ENCODE measurements at places on chromosomes 2 and 18.

DNA sequence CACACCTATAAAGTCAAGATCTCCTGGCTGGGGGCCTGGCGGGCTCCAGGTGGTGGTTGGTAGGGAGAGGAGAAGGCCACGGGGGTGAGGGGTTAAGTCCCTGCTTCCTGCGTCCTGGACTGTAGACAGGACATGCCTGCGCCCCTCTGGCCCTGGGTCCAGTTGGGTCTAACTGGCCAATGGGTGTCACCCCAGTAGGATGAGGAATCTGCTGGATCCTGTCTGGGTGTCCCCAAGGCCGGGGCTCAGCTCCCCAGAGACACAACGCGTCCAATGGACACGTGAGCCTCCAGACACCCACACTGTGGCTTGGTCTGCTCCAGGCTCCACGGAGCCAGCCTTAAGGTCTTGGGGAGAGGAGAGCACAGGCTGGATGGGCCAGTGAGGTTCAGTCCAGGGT lies 19.6 kb downstream of the AQP12A start:
- no peak for DNase-seq

GRCh38 chr2:117128461-117128860 lies 686.0 kb upstream of the DDX18 start:
- no peak for DNase-seq

- DNase-seq, result no peak
Observed at GRCh38 chr2:223725494-223725893, 111.9 kb downstream of the AP1S3 start.

DNA sequence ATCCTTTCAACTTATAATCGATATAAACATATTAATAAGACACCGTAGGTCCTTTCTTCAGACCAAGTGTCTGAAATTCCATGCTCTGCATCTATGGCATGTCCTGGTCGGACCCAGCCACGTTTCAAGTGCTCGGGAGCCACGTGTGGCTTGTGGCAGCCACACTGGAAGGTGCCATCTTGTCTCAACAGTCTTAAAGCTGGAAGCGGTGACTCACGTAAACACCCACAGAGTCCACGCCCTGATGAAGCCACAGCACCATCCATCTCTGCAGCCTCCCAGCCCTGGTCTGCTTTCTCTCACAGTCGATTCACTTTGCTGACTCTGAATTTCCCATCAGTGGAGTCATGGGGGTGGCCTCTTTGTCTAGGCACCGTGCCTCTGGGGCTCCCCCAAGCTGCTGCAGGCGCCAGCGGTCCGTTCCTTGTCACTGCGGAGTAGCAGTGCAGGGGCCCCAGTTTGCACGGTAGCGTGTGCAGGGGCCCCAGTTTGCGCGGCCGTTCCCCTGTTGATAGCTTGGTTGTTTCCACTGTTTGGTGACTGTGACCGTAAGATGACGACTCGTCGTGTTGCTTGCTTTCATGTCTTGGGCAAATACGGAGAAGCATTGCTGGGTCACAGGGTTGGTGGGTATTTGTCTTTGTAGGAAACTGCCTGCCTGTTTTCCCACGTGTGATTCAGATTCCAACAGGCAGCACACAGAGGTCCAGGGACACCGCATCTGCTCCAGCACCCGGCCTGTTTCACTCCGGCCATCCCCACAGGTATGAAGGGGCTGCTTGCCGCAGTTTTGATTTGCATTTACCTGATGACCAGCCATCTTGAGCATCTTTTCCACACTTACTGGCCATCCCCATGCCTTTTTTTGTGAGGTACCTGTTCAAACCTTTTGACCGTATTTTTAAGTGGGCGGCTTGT lies 240.3 kb downstream of the HDAC4 start:
- no peak for DNase-seq

DNA sequence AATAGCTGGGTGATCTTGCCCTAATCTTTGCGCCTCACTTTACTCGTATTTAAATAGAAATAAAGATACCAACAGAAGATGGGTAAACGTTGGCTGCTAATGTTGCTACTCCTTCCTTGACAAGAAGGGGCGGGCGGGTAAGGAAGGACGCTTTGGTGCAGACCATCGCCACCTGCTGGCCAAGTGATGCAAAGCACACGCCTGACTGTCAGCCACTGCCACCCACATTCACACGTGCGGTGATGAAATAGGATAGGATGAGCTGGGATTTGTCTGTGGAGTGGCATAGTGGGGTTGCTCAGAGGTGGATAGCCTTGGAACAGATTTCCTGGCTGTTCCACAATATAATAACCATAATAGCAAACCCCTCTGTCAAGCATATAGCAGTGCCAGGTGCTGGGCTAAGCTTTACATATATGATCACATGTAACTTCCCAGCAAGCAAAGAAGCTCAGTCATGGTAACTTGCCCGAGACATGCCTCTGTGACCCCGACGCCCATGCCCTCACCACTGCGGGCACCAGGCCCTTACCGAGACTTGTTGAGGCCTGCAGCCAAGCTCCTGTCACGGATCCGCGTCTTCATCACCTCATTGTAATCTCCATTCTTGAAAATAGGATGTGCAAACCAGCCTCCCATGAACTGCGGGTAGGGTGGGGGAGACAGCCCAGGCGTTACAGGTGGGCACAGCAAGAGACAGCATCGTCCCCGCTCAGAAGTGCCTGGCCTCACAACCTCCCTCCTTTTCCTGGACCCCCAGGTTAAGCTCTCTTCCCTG lies 39.3 kb downstream of the LCT start:
- DNase-seq, result peak; percentile 87

DNA sequence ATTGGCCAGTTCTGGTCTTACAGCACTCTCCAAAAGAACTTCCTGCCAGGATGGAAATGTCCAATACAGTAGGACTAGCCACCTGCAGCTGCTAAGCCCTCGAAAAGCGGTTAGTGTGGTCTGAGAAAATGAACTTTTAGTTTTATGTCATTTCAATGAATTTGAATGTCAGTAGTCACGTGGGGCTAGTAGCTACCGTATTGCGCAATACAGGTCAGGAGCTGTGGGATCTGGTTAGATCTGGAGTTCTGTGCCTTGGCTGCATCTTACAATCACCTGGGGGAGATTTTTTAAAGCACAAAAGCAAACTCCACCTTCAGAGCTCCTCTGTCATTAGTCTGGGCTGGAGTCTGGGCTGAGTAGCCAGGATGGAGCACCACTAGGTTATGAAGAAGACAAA lies 35.9 kb downstream of the C1QL2 start:
- DNase-seq, result no peak

DNA sequence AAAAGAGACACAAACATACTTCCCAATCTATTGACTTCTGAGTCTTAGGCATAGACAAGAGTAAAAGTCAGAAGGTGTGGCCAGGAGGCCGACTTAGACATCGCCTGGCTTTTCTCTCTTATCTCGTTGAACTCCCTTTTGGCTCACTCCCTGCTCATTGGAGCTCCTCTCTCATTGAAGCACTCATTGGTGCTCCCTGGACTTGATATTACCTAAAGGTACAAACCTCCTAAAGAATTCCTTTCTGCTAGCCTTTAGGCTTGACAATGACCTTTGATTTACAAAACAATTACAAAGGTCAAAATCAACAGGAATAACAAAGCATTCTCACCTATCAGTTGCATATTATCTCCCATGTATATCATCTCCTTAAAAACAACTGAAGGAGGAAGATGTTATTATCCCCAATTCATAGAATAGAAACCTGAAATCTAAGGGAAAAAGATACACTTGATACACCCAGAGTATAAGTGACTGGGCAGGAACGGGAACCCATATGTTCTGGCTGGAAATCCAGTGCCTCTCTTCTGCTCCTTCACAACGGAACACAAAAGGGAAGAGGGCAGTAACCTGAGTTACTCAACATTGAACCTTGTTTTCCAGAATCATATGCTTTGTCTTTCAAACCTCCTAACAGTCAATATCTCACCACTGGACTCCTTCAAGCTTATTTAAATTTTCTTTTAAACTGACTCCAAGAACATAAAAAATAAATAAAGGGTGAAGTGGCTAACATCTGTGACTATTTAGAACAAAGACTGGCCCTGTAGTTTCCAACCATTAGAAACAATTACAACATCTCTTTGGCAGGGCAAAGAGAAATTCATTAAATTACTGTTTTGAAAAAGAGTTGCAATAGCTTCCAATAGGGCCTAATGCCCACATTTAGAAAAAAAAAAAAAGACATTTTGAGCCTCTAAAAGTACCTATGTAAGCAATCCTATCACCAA lies 1247.9 kb downstream of the LRP1B start:
- DNase-seq, result no peak

GRCh38 chr2:174740721-174741120 lies 23.6 kb downstream of the CHRNA1 start:
- DNase-seq, result no peak

- DNase-seq, result no peak
Observed at GRCh38 chr18:59528866-59529265, 168.4 kb downstream of the CCBE1 start.

- no peak for DNase-seq
Observed at GRCh38 chr2:149314687-149315086, 15.7 kb upstream of the LYPD6 start.

DNA sequence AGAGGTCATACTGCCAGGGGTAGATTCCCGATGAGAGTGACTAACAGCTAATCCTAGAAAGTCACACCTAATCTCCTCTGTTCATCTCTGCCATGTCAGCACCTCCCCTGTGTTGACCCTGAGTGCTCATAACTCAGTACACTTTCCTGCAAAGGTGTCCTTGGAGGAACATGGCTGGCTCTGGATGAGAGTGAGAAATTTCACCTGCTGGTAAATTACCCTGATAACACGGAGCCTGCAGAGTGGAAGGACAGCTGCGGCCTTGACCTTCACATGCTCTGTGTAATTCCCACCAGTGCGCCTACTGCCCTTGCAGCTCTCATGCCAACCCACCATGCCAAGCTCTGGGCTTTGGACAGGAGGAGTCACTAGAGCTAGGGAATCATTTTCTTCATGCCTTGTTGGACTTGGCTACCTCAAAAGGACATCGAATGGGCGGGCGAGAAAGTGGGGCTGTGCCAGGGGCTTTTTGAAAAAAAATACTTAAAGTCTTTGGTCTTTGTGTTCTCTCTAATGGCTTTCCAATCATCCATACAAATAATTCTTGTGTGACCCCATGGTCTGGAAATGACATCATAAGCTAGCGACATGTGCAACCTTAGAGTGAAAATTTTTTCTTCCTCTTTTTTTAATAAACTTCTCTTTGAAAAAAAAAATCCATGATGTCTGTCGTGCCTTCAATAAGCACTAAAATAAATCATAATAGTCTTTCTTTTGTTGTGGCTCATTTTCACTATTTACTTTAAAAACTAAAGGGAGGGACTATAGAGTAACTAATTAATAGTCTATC lies 319.9 kb downstream of the MYCN start:
- no peak for DNase-seq

- DNase-seq, result no peak
Observed at GRCh38 chr2:69036926-69037325, 23.9 kb downstream of the ANTXR1 start.

Measured in activated CD4-positive, alpha-beta T cell treated with anti-CD3 and anti-CD28 coated beads, Interleukin-2, amount 50 U/mL, for 48 hours (primary cell).